Brain (organoid and tissue), 16 donors: ENCODE measurements at places on chromosomes 4 and X.
A peak's percentile ranks its signal among the peaks of the same experiment; 100 is the strongest.

DNA sequence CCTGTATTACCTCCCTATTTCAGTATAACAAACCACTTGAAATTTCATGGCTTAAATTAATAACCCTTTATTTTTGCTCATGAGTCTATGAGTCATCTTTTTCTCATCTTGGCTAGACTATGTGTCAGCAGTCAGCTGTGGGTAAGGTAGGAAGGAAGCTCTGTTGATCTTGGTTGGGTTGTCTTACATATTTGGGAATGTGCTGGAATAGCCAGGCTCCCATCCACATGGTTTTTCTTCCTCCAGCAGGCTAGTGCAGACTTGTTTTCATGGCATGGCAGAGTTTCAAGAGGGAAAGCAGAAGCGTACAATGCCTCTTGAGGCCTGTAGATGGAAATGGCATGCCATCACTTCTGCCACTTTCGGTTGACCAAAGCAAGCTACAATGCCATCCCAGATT, 89.7 kb downstream of the LINC00632 start:
- no peak for DNase-seq

DNA sequence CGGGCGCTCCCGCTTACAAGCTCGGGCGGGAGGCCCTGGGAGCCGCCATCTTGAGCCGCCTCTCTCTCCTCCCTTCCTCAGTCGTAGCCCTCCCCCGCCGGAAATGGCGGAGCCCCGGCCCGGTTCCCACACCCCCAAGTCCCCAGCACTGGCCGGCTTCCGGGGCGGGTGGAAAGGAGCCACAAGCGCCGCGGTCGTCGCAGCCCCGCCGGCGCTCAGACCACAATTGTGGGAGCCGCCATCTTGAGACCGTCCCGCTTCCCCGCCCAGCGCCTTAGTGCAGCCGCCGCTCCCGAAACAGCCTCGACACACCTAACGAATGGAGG, 531 bp downstream of the HCFC1 start:
- peak; percentile 84 for DNase-seq

- DNase-seq = no peak
Observed at GRCh38 chr4:5945936-5946335, 53.0 kb upstream of the CRMP1 start.

DNA sequence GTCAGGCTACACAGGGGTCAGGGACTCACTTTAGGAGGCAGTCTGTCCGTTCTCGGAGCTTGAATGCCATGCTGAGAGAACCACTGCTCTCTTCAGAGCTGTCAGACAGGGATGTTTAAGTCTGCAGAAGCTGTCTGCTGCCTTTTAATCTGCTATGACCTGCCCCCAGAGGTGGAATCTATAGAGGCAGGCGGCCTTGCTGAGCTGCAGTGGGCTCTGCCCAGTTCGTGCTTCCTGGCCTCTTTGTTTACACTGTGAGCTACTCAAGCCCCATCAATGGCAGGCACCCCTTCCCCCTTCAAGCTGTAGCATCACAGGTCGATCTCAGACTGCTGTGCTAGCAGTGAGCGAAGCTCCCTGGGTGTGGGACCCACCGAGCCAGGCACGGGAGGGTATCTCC, 31.5 kb upstream of the UNC5C start:
- no peak for DNase-seq

DNA sequence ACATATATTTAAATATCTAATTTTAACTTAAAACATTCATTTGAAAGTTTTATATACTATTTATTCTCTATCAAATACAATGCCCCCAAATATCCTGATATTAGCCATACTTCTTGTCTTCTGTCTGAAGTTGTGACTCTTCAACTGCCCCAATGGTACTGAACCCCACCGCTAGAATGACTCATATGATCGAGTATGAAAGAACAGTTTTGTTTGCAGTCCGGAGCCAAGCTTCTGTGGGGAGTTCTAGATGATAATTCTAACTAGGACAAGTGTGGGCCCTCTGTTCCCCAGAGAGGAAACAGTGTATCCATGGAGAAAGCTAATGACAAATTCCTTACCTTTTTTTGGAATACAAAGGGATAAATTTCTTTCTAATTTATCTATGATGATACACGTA, 24.7 kb upstream of the CT47A1 start:
- no peak for DNase-seq

DNA sequence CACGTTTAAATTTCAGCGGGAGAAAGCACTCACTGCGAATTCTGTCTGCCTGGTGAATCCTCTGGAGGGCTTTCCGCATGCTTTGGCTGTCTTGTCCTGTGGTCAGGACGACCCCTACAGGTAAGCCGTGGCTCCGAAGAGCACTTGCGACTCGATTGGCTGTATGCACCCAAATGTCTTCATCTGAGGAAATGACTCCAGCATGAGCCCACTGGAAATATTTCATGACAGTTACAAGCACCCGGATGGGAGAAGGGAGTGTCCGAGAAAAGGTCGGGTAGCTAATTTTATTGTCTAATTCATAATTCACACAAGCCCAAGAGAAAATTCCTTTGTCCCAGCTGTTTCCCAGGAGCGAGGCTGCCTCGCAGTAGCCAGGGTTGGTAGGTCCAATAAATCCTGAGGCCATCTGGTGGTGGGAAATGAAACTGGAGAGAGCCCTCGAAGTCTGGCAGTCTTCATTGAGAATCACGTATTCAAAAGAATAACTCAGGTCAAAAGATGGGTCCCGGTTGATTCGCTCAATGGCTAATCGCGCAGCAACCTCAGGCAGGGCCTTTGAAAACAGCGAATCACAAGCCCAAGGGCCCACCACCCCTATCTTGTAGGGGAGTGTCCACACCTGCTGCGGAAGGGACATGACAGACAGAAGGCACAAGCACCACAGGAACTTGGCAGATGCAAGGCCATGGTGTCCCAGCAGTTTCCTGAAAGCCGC, 6.6 kb downstream of the GUCY2F start:
- DNase-seq = peak; percentile 83

DNA sequence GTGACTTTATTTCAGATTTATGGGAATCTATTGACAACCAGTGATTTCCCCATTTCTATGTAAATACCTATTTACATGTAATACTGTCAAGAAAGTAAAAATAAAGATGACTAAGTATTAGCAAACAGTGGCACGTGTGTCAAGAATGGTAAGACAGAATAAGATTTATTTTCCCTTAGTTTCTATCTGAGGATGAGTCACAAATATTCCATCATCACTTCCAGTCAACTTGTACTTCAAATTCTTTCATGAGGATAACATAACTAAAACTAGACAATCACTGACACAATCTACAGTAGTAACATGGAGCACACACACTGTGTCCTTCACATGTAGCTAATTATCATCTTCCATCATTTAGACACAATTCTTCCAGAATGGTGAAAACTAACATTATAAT, 625.3 kb upstream of the PCDH7 start:
- no peak for DNase-seq

DNA sequence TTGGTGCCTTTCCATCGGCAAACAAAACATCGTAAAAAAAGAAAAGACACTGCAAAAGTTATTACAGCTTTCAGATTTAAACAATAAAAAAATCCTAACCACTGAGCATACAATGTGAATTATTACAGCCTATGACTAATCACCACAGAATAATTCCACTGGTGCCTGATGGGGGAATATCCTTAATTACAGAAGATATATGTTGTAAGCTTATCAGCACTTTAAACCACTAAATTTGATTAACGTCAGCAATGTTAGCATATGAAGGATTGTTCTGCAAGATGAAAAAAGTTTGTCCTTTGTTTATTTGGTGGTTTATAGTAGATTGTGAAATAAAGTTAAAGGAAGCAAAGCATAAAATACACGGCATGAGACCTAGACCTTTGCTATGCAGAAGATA, 210.2 kb upstream of the ADAMTS3 start:
- no peak for DNase-seq

DNA sequence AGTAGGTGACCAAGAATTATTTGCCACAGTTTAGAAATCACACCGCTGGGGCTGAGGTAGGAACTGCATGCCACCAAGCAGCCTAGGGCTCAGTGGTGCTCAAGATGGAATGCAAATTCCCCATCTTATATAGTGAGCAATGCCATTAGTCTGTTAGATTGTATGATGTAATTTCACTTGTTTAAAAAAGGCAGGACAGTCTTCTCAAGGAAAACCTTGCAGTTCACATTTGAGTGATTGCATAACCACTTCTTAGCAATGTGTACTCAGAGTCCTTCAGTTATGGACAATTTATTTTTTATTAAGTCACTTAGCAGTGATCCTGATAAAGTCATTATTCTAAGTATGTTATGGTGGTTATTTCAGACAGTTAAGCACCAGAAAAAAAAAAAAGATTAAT, 142.9 kb upstream of the SFRP2 start:
- DNase-seq = no peak

- peak; percentile 60 for DNase-seq
Observed at GRCh38 chrX:153812220-153812619, 17.8 kb downstream of the SSR4 start.

- DNase-seq = peak; percentile 47
Observed at GRCh38 chrX:46912603-46913491, 626 bp downstream of the JADE3 start.

DNA sequence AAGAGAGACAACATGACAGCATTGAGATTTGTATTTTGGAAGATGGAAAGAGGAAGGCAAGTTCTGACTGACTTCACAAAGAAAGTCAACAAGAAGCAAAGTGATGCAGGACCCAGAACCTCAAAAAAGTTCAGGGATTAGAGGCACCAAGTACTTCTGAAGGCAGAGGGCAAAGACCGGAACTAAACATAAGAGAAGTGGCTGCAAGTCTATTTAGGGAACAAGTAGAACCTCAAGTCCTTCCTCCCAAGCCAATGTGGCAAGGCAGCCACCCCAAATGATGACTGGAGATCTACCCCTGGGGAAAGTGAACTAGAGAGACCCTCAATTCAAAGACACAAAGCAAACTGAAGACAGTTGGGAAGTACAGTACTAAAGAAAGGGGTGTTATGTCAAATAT, 46.6 kb downstream of the SLC39A8 start:
- no peak for DNase-seq

GRCh38 chrX:153781428-153782047, 697 bp downstream of the SRPK3 start:
- DNase-seq = no peak

GRCh38 chr4:3091464-3091863, 17.0 kb downstream of the HTT start:
- no peak for DNase-seq

- DNase-seq = no peak
Observed at GRCh38 chr4:11297201-11297600, 131.5 kb downstream of the HS3ST1 start.

DNA sequence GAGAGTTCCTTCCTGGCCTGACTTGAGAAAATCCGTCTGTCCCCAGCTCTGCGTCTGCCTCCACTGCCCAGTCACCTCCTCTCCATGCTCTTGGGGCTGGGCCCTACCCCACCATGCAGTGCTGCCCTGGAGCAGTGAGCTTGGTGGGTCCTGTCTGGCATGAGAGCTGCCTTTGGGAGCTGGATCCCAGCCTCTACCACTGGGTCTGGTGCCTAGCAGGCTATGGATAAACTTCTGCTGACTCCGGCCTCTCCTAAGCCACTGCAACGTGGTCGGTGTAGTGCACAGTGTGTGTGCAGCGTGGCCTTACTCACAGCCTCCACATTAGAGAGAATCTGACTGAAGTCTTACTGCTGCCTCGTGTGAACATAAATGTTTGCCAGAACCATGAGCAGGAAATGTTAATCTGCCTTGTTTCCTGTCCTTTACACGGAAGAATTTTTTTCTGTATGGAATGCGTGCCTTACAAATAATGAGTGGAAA, 47.6 kb downstream of the HTT start:
- DNase-seq = no peak

- no peak for DNase-seq
Observed at GRCh38 chr4:98765771-98766170, 107.4 kb upstream of the TSPAN5 start.

DNA sequence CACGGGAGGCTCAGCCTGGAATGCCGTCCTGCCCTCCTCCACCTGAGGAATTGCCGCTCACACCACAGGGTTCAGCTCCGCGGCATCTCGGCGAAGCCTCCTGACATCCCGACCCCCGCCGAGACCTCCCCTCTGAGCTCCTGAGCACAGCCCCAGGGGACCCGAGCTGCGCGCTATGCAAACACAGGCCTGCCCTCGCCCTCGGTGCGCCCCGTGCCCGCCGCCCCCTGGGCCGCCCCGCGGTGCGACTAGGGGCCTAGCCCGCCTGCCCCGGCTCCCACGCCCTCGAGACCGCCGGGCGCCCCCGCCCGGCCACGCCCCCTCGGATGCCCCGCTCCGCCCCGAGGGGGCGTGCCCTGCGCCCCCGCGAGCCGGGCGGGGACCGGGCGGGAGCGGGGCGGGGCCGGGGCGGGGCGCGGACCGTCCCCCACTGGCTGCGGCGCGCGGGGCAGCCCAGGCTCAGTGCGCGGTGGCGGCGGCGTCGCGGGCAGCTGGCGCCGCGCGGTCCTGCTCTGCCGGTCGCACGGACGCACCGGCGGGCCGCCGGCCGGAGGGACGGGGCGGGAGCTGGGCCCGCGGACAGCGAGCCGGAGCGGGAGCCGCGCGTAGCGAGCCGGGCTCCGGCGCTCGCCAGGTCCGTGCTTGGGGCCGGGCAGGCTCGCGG, at the start of gene FGFR3:
Gene FGFR3 (plus strand): TSS at position 462 of the 664 bp plus-strand sequence. CDS start 642 bp downstream, outside the sequence.
- peak; percentile 33 for DNase-seq

DNA sequence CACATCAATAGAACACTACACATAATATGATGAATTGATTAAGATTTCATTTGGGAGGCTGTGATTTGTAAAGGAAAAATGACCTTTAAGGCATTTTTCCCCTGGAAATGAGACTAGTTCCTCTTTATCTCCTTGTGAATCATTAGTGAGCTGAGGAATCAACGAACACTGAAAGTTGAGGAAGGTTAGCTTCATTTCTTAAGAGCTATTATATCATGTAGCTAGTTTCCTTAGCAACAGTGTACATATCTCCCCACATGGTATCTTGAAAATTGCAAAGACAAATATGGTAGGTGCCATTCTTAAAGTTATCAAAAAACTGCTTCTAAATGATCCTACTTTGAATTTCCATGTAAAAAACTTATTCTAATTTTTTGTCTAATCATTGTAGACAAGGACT, 127.5 kb upstream of the NRK start:
- peak; percentile 9 for DNase-seq

DNA sequence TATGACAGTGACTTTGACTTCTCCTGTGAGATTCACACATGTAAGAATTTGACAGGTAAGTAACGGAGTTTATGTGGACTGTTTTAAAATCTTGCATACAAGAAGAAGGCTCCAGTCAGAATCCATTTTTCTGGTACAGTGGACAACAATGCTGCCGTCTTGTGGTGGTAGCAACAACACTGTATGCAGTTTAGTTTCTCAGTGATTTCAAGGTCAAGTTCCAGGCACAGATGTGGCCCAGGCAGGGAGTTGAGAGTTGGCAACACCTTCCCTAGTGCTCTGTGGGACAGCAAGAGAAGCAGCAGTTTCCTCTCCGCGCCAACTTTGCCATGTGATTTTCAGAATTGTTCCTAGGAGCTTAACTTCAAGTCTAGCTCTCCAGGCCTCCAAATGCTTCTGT, 56.0 kb upstream of the STPG2 start:
- DNase-seq = no peak

DNA sequence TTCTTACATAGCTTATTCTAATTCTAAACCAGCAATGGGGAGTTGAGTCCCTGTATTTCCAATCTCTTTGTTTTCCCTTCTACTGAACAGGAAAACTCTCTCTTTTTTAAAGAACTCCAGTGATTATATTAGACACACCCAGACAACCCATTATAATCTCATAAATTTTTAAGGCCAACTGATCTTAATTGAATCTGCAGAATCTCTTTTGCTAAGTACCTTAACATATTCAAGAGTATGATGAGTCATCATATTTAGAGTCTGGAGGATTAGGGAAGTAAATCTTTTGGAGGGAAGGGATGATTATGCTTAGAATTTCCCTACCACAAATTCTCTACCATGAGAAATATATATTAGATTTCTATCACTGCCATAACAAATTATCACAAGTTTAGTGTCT, 705.1 kb downstream of the CENPC start:
- DNase-seq = no peak
